HS-27A (cell line): ENCODE measurements at places on chromosomes 16 and 17.

DNA sequence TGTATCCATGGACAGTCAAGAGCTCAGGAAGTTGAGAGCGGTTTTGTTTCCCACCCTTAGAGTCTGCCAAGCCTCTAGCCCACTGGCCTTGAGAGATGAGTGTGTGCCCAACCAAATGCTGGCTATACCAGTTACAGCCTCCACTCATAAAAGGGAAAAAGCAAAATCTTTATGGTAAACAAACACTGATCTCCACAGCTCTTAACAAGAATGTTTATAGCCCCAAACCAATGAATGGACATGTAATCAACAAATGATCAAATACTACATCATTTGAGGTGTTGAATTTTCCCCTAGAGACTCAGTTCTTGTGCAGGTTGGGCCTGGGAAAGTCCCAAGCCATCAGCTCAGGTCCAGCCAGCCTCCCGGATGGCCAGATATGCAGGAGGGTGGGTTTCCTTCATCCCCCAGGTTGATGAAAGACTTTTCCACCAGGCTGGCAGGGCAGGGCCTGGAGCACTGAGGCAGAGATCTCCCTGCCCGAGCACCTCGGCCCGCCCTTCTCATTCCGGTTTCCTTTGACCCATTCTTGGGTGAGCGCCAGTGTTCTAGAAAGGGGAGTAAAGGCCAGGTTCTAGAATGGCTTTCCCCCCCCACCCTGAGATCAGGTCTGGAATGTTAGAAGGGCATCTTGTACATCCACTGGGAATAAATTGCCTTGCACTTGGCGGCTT, 3.9 kb upstream of the EFTUD2 start:
- no peak for DNase-seq

DNA sequence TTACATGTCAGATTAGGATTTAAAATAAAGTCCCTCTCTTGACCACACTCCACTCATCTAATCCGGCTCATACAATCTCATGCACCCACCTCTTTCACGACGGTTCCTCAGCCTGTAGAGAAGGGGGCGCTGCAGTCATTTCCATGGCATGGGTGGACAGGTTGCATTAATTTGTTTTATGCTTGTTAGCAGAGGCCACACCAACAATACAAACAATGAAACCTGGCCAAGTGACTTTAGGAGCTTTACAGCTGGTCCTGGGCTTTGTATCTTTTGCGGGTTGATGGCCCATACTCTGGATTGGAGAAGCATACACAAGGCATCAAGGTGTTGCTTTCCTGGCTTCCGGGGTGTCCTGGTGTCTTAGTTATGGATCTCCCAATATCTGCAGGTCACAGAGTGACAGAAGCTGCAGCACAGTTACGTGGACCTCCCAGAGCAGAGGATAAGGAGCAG, 9.7 kb upstream of the SNF8 start:
- no peak for DNase-seq

- no peak for DNase-seq
Measured at GRCh38 chr17:40099619-40100418, 570 bp downstream of the NR1D1 start.

- DNase-seq, result no peak
Measured at GRCh38 chr17:79484600-79485418, 126.0 kb downstream of the RBFOX3 start.

GRCh38 chr16:580946-581498, 8.8 kb upstream of the RAB40C start:
- DNase-seq, result no peak

- no peak for DNase-seq
Measured at GRCh38 chr17:61305024-61305423, 94.6 kb upstream of the TBX2 start.
